AG08396 (cell line): ENCODE measurements at places on chromosomes 6 and 20.

DNA sequence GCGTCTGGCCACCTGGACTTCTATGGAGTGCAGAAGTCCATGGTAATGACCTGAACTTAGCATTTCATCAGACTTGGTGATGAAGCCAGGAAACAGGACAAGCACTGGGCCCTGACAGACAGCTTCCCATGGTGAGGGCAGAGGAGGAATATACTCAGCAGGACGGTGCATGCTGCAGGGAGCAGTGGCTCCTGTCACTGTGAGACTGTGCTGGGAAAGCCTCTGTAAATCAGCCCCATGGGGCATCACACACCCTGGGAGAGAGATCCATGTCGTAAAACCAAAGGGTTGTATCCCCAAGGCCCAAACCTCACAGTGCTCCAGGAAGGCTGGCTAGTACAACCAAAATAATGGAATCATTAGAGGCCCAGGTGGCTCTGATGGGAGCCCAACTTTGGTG, 58.7 kb upstream of the PRND start:
- DNase-seq: no peak

DNA sequence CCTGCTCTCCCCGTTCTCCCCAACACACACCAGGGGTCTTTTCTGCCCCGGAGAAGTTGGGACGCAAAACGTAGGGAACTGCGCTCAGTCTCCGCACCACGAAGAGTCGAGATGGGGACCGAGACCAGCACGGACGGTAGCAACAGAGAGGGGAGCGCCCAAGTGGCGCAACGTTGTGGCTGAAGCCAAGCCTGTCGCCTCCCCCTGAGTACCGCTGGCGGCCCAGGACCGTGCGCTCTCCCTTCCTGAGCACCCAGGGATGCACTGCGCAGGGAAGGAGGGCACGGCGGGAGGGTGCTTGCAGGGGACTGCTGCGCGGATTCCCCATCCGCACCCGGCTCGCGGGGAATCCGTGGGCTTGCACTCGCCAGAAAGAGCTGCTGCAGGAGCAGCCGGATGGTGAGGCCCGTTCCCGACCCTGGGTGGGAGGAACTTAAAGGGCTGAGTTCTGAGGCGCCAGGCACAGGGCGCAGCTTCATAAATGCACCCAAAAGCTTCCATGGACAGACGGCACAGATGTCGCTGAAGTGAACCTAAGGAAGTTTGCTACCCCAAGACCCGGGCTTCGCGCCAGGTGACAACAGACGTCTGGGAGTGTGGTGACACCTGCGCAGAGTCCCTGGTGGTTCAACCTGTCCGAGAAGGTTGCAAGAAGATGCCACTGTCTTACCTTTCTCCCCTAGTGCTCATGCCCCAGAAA, 178.7 kb downstream of the TBXT start:
- DNase-seq: no peak

DNA sequence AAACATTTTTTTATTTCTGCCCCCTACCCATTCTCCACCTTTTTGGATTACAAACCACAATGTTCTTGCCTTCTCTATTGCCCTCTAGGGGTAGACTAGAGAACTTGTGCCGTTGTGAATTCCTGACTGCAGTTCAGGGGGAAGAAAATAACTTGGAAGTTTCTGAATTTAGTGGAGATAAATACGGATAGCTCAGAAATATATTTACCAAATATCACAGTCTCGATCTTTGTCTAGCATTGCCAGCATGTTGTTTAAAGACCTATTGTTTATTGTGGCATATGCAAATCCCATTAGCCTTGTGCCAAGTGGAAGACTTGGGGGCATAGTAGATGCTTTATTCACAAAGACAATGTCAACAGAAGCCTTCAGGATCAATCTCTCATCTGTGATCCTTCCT, 154.1 kb upstream of the MMS22L start:
- DNase-seq: peak; percentile 12

- no peak for DNase-seq
Observed at GRCh38 chr6:55100686-55101085, 73.6 kb upstream of the HCRTR2 start.

GRCh38 chr6:47034926-47035325, 7.2 kb downstream of the ADGRF1 start:
- peak; percentile 26 for DNase-seq

GRCh38 chr20:58851221-58851968, 693 bp upstream of the GNAS-AS1 start:
- no peak for DNase-seq

GRCh38 chr6:101918471-101918870, 525.0 kb downstream of the GRIK2 start:
- DNase-seq: no peak
